ENCODE measurements at places on chromosomes 5 and 9. TPM values are rescaled to one million over a fixed set of nuclear protein-coding genes. Genes with fewer than 3 reads are reported as not detected.

ADAMTS12 gene
- 9.8 TPM for total RNA-seq

MYO10 gene
- 33.6 TPM for total RNA-seq

CLTA gene
- 310 TPM for total RNA-seq

C9orf50 gene
- total RNA-seq = under 0.01 TPM

STC2 gene
- 727 TPM for total RNA-seq

TAS2R1 gene
- total RNA-seq = not detected

INSYN2B gene
- 2.9 TPM for total RNA-seq

TXNDC8 gene
- not detected for total RNA-seq

CCDC183 gene
- 0.32 TPM for total RNA-seq

PLAC8L1 gene
- not detected for total RNA-seq
